ENCODE measurements at places on chromosomes 7 and 10. TPM values are rescaled to one million over a fixed set of nuclear protein-coding genes. Genes with fewer than 3 reads are reported as not detected.

ENO4 gene
- total RNA-seq: 2.6 TPM

GRCh38 chr7:919924-920341 is 34.5 kb downstream of the ADAP1 start:
- H3K4me3 ChIP-seq: no peak overlapping the region
- H3K36me3 ChIP-seq: no peaks in the 10 kb centered on the region
- peak; percentile 10 for DNase-seq
- H3K4me1 ChIP-seq: peaks cover 20% of the 10 kb centered on the region
- no peak overlapping the region for H3K27ac ChIP-seq

DNA sequence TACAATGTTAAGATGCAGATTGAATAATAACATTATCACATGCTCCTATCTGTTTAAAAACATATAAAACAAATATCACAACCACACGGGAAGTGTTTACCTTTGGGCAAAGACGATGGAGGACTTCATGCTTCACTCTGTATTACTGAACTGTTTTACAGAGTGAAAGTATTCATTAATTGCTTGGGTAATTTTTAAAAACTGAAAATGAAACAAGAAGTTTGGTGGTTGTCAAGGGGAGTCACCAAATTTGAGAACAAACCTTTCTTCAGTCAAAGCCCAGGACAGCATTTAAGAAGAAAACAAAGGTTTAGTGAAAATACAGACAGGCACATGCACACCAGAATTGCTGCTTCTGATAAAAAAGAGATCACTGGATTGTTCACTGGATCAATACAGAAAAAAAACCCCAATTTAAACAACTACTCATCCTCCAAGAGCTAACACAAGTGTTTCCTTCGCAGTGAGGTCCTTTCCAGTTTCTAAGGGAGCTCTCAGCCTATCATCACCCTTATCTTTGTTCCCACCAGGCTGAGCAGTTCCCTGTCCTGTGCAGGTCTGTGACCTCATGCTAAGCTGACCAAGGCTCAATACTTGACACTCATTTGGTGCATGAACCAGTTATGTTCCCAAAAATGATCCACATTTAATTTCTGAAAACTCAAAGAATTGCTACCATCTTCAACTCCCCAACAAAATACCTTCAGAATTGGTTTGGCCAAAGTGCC is 8.8 kb downstream of the PARP12 start:
- DNase-seq: no peak
- H3K36me3 ChIP-seq: peaks cover 12% of the 10 kb centered on the region
- no peaks in the 10 kb centered on the region for H3K4me1 ChIP-seq
- no peak overlapping the region for H3K27ac ChIP-seq
- H3K4me3 ChIP-seq: no peak overlapping the region
- H3K27me3 ChIP-seq: no peaks in the 10 kb centered on the region

DNA sequence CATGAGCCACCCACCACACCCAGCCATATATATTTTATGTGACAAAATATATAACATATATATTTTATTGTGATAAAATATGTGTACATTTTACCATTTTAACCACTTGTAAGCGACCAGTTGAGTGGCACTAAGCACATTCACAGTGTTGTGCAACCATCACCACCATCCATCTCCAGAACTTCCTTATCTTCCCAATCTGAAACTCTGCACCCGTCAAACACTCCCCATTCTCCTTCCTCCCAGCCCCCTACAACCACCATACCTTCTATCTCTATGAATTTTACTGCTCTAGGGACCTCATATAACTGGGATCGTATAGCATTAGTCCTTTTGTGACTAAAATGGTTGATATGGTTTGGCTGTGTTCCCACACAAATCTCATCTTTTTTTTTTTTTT is 20.8 kb upstream of the CYTH3 start:
- no peaks in the 10 kb centered on the region for H3K36me3 ChIP-seq
- H3K27ac ChIP-seq: no peak overlapping the region
- no peaks in the 10 kb centered on the region for H3K4me1 ChIP-seq
- no peak for DNase-seq

- H3K4me3 ChIP-seq: peak overlapping the region; percentile 66
- H3K36me3 ChIP-seq: no peaks in the 10 kb centered on the region
- peaks cover 5% of the 10 kb centered on the region for H3K27me3 ChIP-seq
- peak overlapping the region; percentile 88 for H3K27ac ChIP-seq
These were observed 22.6 kb upstream of the CREB5 start for GRCh38 chr7:28389504-28390395.

TMEM209 gene
- total RNA-seq: 27.8 TPM
